ENCODE measurements at places on chromosomes 3 and 15. TPM values are rescaled to one million over a fixed set of nuclear protein-coding genes. Genes with fewer than 3 reads are reported as not detected.

DNA sequence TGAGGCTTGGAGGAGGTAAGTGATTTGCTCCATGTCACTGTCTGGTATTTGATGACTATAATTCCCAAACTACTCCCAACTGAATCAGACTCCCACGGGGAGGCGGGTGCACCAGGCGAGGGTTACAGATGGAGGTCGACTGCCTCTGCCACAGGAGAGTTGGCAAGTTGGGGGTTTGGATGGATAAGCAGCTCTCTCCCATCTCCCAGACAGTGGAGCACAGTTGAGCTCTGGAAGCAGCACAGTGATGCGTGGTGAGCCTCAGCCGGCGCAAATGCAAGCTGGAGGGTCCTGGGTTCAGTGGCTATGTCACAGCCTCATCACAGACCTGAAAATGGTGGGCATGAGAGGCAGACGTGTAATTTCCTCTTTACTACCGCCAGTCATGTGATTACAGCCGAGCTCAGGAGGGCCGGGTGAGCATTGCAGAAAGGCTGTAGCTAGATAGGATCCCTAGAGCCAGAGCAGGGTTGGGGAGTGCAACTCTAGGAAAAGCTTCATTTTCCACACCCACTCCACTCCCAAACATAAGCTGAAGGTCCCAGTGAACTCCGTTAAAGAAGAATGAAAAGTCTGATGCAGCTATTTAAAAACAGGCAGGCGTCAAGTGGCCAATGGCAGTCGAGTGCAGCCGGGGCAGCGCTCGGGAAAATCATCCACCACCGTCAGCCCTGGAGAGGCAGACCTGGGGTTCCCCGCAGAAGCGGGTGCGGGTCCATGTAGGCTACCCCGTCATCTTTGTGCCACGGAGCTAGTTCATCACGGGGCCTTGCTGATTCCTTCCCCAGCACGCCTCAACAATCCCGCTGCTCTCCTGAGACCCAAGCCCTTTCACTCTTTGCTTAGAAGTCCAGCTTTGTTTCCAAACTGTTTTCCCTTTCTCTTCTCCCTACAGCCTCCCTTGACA lies 33.3 kb upstream of the VPS8 start:
- no peak for DNase-seq

DNA sequence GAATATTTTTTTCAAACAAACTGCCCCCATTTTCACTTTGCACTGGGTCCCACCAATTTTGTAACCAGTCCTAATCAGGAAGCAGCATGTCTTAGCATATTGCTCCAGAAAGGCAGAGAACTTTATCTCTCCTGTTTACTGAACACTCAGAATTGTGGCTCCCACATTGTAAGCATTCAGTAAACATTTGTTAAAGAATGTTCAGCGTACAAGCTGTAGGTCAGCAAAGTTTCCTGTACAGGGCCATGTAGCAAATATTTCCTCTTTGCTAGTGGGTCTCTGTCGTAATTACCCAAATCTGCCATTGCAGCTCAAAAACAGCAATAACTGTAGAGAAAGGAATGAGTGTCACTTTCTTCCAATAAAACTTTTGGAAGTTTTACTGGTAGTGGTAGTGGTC lies 393.3 kb downstream of the GRM7 start:
- DNase-seq: no peak

DNA sequence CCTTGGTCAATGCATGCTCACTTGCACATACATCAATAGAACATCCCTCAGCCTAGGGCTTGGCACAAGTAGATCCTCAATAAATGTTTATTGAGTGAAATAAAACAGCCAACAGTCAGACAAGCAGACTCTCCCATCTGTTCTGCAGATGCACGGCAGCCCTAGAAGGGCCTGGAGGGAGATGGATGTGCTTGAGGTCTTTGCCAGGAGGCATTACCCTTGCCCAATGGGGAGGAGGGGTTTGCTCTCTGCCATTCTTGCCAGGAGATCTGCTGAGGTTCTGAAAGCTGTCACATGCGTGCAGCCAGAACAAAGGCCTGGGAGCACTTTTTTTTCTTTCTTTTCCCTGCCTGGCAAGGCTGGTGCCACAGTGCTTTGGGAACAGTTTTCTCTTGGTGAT lies 349.3 kb upstream of the THRB start:
- DNase-seq: no peak

DNA sequence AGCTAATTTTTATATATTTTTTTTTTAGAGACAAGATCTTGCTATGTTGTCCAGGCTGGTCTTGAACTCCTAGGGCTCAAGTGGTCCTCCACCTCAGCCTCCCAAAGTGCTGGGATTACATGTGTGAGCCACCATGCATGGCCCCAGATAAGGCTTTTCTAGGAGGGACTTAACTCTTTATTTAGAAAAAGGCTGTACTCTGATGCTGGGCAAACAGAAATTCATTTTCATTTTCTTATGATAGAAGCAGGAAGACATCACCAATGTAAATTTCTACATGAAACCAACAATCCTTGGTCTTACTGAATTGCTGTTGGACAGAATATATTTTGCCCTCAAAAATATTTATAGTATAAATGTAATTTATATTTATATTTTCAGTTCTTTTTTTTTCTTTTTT lies 9.6 kb downstream of the NIPA1 start:
- no peak for DNase-seq

GRCh38 chr3:4741404-4742307 lies 237.6 kb upstream of the BHLHE40 start:
- peak; percentile 99 for DNase-seq

DNA sequence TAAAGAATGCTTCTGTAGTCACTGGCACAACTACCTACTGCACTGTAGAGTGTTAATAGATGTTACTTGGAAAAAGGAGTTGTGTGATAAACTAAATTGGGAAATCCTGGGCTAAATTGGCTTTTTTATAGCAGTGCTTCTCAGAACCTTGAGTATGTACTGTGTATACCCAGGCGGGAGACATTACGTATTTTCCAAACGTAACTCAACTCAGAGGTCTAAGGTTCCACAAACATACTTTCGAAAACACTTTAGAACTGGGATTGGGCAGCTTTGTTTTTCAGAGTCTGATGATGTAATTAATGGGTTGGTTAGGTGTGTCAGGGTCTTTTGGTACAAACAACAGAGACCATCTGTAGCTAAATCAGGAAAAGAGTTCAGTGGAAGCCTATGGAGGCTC lies 53.5 kb upstream of the CHST2 start:
- no peak for DNase-seq

GRCh38 chr15:85554852-85555521 lies 174.6 kb downstream of the AKAP13 start:
- no peak for DNase-seq

- DNase-seq: no peak
Observed at GRCh38 chr15:40595773-40596172, 1.7 kb downstream of the KNL1 start.

GRCh38 chr15:28269097-28269496 lies 52.9 kb downstream of the HERC2 start:
- no peak for DNase-seq

DNA sequence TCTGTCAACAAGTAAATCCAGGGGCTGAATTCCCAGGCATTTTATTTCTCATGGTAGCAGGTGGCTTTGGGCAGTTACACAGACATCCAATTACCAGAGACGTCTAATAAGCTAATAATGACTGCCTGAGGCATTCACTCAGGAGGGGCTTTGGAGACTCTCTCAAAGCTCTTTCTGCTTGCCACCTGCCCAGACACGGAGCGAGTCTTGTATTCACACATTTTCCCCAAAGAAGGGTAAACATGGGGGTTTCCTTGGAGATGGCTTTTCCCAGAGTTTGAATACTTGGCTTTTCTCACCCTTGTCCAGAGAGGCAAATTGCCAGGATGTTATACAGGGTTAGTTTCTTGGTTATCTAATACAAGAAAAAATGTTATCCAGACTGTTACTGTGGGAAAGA lies 132.6 kb downstream of the DIPK2A start:
- no peak for DNase-seq

DNA sequence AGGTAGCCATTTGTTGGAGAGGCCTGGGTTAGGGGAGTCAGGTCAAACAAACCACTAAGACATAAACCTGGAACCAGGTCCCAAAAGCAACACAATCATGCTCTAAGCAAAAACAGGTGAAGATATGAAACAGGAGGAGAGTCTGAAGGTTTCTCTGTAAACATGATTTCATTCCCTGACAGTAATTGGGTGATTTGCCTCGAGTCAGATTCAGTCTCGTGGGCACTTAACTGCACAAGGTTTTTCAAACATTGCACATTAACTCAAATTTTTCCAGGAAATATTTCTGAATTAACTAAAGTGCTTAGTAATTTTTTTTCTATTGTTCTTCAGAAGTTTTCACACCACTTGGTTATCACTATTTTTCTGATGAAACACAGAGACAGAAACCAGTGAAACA lies 27.8 kb downstream of the RORA start:
- no peak for DNase-seq

GRCh38 chr3:145015253-145015652 lies 1043.6 kb downstream of the DIPK2A start:
- DNase-seq: peak; percentile 16

DNA sequence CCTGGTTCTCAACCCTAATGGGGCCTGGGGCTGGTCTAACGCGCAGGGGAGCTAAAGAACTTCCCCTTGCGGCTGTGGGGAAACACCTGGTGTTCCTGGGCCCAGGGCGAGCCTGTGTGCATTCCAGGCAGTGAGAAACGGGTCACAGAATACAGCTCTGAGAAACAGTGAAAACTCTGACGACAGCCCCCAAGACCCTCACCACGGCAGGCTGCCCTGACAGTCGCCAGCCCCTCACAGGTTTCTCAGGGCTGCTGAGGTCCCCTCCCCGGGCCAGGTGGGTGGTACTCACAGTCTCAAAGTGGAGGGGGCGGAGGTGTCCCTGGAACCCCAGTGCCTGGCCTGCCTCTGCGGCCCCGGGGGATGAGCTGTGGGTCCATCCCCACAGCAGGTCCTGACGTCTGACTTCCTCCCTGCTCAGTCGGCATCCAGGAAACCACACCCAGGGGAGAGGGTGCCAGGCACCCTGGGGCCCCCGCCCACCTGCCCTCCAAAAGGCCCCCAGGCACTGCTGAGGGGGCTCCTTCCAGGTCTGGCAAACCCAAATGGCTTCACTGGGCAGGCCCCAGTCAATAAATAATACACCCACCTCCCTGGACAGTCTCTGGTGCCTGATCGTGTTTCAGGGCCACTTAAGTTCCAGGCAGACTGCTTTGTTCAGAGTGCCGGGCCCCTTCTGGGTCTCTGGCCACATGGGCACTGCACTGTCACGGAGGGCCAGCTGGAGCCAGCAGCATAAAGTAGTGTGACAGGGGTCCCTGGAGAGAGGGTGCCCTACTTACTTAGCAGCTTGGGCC lies 57.7 kb downstream of the IQSEC1 start:
- no peak for DNase-seq

DNA sequence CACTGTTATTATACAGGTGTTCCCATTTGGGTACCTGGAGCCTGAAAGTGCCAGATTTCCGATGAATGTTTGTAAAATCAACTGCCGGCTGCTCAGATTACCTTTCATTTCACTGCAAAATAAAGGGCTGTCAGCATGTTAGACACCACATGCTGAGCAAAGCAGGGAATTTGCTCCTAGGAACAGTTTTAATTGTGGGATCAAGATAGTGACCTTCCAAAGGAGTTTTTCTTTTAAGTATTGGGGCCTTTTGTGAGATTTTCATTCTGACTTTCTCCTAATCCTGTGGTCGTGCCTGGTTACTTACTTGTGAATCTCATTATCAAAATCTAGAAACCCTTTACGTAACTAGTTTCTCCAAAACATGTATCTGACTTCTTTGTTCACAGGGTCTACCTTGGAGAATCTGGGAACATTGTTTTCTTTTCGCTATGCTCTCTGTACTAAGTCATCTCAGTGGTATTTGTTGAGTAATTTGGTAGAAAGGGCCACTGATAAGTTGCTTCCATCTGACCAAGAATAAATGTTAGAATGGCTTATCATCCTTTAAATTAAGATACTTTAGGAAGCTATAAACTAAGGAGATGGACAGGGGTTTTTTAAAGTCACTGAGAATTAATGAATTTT lies 40.8 kb upstream of the LRTM1 start:
- peak; percentile 87 for DNase-seq

DNA sequence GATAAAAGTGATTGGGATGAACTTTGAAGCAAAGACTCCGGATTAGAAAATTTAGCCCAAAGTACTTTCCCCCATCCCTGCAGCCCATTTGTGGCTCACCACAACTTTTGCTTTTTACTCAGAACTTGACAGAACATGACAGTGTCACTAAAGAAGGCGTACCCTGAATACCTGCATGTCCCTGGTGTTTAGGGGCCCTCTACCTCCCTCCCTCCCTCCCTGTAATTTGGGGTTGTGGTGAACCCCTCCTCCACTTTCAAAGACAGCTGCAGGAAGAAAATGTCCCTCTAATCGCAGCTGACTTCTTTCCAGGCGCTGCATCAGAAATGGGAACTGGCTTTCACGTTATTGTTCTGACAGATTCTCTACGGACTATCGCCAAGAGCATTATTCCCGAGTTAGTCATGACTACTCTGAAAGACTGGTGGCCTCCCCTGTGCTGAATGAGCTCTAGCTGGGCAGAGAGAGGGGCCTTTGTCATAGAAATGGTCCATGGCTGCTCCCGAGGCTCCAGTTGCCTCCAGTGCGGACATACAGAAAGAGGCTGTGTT lies 93.2 kb upstream of the ARHGEF3 start:
- DNase-seq: peak; percentile 81

- DNase-seq: peak; percentile 15
Observed at GRCh38 chr3:38519000-38519399, 22.9 kb downstream of the EXOG start.

- DNase-seq: no peak
Observed at GRCh38 chr15:101361418-101361817, 66.4 kb upstream of the SNRPA1 start.

The TPRA1 gene
- total RNA-seq: 25.6 TPM

The SMAD6 gene
- 27.2 TPM for total RNA-seq

The STARD5 gene
- total RNA-seq: 8.8 TPM

The STAB1 gene
- total RNA-seq: 0.90 TPM

The ACTC1 gene
- not detected for total RNA-seq

The GPR27 gene
- total RNA-seq: 0.25 TPM

The TMCO5A gene
- total RNA-seq: 0.49 TPM
